Naive thymus-derived CD8-positive, alpha-beta T cell (primary cell): ENCODE measurements at places on chromosomes 5 and 9.

GRCh38 chr9:116450378-116451139, 236.5 kb upstream of the TRIM32 start:
- no peaks in the 10 kb centered on the region for H3K4me1 ChIP-seq
- no peak overlapping the region for H3K4me3 ChIP-seq
- no peak for DNase-seq

DNA sequence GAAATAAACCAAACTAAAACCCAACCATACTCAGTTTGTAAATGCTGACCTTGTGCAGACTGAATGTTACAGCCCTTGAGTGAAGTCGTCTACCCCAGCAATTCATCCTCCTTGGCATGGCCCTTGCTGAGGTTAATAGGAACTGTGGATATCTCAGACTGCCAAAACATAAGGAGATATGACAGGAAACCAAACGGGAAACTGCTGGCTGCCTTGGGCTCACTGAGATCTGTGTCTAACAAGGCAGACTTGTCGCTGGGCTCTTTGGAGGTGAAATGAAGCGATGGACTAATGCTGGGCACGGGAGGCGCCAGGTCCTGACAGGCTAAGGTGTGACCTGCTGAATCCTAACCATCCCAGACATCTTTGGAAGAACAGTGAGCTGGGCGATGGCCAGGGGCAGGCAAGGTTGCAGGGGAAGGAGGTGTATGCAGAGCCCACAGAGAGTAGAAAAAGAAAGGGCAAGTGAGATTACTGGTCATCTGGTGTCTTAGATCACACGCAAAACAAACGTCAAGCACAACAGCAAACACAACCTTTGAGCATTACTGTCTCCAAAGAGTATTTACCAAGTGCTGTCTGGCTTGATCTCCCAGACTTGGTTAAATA, 44.6 kb upstream of the ALDH1A1 start:
- no peak overlapping the region for H3K27ac ChIP-seq
- no peak for DNase-seq
- no peak overlapping the region for H3K4me3 ChIP-seq
- H3K27me3 ChIP-seq = peaks cover under 1% of the 10 kb centered on the region

GRCh38 chr5:61610678-61611024, 278.6 kb downstream of the ZSWIM6 start:
- peaks cover 5% of the 10 kb centered on the region for H3K27me3 ChIP-seq
- no peak overlapping the region for H3K27ac ChIP-seq
- DNase-seq = no peak
- no peaks in the 10 kb centered on the region for H3K4me1 ChIP-seq
- H3K36me3 ChIP-seq = no peaks in the 10 kb centered on the region
- no peak overlapping the region for H3K4me3 ChIP-seq

DNA sequence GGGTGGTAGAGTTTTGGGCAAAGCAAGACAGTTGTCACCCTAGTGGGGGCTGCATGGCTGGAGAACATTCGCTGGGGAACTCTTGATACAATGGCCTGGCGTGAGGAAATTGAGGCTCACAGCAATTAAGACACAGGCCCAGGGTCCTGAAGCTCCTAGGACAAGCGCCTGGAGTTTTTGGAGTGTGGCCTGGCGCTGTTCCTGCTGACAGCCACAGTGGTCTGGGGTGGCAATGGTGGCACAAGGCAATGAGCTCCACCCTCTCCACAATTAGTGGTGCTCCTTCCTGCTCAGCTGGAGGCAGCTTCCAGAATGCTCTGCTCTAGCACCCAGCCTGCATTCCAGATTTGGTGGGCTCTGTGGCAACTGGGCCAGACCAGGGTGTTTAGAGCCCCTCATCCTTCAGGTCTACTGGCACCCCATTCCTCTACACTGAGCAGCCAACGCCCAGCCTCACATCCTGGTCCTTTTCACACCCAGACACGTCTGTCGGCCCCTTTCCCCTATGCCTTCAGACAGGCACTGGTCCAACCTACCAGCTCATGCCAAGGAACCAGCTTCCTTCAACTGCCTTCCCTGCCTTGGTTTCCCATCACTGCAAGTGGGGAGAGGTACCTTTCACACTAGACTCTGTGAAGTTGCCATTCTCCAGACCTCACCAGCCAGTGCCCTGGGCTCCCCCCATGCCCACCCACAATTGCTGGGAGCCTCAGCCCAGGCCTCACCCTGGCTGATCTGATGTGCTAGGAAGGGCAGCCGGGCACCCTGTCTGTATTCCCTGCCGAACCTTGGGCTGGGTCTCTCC, 138.1 kb upstream of the COL5A1 start:
- no peak for DNase-seq
- no peak overlapping the region for H3K27ac ChIP-seq
- H3K4me1 ChIP-seq = no peaks in the 10 kb centered on the region

DNA sequence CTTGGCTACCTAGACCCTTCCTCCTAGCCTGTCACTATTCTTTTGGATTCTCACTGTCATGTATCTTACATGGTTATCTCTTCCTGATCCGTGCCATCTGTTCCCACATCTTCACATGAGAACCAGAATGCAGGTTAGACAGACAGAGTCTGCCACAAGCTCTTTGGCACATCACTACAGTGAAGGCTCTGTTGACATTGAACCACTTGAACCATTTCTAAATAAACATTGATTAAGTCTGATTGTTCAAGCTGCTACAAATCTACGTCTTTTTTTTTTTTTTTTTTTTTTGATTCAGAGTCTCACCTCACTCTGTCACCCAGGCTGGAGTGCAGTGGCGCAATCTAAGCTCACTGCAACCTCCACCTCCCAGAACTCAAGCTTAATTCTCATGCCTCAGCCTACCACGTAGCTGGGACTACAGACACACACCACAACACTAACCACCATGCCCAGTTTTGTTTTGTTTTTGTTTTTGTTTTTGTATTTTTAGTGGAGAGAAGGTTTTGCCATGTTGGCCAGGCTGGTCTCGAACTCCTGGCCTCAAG, 85.1 kb upstream of the LRRTM2 start:
- DNase-seq = no peak
- H3K36me3 ChIP-seq = no peaks in the 10 kb centered on the region
- no peaks in the 10 kb centered on the region for H3K4me1 ChIP-seq
- H3K4me3 ChIP-seq = no peak overlapping the region

DNA sequence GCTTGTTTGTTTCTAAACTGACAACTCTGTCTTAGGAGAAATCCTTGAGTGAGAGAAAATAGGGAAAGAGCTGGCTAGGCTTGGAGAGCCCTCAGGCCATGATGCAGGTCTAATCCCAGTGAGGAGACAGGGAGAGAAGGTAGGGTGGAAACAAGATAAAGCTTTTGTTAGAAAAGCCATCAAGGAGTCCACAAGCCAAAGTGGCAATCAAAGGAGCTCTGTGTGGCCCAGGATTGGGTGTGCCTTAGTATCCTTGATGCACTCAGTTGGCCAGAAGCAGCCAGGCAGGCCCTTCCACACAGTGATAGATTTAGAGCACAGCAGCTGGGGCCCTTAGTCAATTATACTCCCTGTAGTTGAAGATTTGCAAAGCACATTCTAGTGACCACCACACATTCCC, 73.9 kb downstream of the ALDH7A1 start:
- DNase-seq = no peak
- H3K4me3 ChIP-seq = no peak overlapping the region
- no peaks in the 10 kb centered on the region for H3K36me3 ChIP-seq
- H3K27ac ChIP-seq = no peak overlapping the region
- H3K27me3 ChIP-seq = no peaks in the 10 kb centered on the region
- peaks cover 10% of the 10 kb centered on the region for H3K4me1 ChIP-seq

DNA sequence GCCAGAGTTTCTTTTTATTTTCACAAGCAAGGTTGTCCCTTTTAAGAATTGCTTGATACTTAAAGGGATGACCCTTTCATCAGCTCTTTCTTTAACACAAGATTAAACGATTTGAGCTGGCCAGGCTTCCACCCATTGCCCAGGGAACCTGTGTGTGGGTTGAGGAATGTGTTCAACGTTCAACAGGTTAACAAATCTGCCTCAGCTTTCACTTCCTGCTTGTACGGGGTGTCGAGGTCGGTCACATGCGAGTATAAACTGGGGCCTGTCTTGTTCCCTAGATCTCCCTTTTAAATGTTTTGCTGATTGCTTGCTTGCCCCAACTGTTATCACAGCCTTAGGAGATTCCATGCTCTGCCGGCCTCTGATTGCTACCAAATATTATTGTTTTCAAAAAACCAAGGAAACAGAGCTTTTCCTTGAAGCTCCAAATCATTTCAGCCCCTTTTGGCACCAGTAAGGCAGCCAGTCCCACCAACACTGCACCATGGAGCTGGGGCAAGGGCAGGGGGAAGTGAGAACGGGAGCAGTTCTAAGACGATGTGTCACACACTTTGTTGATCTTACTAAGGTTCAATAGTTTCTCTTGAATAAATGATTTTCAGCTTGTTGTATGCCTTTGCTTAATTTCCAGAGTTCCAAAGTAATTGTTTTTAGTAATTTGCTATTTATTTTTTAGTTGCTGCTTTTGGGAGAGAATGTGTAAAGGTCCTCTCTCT, 10.7 kb upstream of the CLK4 start:
- H3K27ac ChIP-seq = no peak overlapping the region
- H3K27me3 ChIP-seq = peaks cover 5% of the 10 kb centered on the region
- no peak overlapping the region for H3K4me3 ChIP-seq
- no peak for DNase-seq
- H3K4me1 ChIP-seq = peaks cover 5% of the 10 kb centered on the region
- no peaks in the 10 kb centered on the region for H3K36me3 ChIP-seq

DNA sequence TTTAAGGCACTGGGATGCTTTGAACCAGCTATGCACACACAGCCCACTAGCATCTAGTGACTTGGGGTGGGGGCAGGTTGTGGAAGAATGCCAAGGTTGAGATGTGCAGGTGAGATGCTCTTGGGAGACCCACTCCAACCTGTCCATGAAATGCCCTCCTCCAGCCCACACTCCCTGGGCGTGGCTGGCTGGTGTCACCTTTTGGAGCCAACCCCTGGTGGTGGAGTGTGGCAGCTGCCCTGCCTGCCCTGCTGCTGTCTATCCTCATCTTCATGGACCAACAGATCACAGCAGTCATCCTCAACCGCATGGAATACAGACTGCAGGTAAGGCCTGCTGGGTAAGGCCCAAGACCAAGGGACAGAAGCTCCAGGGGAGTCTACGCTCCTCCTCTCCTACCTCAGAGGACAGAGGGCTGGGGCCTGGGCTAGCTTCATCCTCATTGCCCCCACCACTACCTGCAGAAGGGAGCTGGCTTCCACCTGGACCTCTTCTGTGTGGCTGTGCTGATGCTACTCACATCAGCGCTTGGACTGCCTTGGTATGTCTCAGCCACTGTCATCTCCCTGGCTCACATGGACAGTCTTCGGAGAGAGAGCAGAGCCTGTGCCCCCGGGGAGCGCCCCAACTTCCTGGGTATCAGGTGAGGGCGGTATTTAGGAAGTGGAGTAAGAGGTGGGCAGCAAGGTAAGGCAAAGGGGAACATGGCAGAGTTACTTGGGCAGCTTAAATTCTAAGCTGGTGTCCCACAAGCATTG, 7.4 kb downstream of the SLC4A9 start:
- no peak for DNase-seq
- H3K4me1 ChIP-seq = peaks cover 6% of the 10 kb centered on the region
- no peaks in the 10 kb centered on the region for H3K36me3 ChIP-seq

DNA sequence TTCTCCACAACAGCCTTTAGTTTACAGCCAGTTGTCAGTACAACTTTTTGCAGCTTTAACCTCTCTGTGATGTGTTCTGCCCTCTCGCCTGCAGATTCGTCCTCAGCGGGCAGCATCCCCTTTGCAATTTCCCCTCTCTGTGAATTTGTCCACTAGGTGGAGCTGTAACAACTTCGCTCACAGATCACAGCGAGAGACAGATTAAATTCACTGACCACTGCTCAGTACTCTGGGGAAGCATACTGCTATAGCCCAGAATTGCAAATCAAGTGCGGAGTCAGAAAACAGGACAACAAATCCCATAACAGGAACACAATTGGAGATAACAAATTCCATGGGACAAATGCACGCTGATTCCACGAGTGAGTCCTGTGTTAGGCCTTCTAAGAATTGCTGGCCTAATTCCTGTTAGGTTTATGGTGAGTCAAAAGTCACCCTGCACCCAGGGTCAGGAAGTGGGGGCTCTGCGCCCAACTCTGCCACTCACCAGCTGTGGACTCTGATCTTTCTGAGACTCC, 2124.9 kb downstream of the MAT2B start:
- no peak overlapping the region for H3K4me3 ChIP-seq
- H3K27me3 ChIP-seq = no peaks in the 10 kb centered on the region
- no peak for DNase-seq

- H3K36me3 ChIP-seq = peaks cover 17% of the 10 kb centered on the region
- H3K4me1 ChIP-seq = peaks cover 50% of the 10 kb centered on the region
- peak overlapping the region; percentile 99 for H3K4me3 ChIP-seq
- H3K27ac ChIP-seq = peak overlapping the region; percentile 94
- no peak for DNase-seq
These were observed 679 bp downstream of the DOLK start for GRCh38 chr9:128946571-128947276.

DNA sequence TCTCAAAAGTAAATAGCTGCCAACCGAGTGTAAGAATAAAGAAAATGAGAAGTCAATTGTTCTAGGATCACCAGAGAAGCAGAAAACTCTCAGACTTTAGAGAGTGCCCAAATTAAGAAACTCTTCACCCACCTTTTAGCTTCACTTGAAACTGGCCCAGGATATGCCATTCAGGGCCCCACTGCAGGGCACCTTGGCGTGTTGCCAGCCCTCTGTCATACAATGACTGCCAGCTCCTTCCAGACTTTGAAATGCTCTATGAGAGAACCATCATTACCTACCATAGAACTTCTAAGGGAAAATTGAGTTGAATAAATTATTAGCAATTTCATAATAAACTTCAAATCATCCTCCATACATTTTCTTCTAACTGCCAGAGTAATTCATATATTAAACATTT, 240.5 kb downstream of the CETN3 start:
- no peak overlapping the region for H3K27ac ChIP-seq
- no peak overlapping the region for H3K4me3 ChIP-seq
- H3K4me1 ChIP-seq = no peaks in the 10 kb centered on the region
- no peaks in the 10 kb centered on the region for H3K36me3 ChIP-seq
- DNase-seq = no peak

GRCh38 chr9:130461218-130461630, 16.5 kb downstream of the ASS1 start:
- H3K4me1 ChIP-seq = no peaks in the 10 kb centered on the region
- H3K27ac ChIP-seq = no peak overlapping the region
- H3K36me3 ChIP-seq = no peaks in the 10 kb centered on the region
- H3K4me3 ChIP-seq = no peak overlapping the region

DNA sequence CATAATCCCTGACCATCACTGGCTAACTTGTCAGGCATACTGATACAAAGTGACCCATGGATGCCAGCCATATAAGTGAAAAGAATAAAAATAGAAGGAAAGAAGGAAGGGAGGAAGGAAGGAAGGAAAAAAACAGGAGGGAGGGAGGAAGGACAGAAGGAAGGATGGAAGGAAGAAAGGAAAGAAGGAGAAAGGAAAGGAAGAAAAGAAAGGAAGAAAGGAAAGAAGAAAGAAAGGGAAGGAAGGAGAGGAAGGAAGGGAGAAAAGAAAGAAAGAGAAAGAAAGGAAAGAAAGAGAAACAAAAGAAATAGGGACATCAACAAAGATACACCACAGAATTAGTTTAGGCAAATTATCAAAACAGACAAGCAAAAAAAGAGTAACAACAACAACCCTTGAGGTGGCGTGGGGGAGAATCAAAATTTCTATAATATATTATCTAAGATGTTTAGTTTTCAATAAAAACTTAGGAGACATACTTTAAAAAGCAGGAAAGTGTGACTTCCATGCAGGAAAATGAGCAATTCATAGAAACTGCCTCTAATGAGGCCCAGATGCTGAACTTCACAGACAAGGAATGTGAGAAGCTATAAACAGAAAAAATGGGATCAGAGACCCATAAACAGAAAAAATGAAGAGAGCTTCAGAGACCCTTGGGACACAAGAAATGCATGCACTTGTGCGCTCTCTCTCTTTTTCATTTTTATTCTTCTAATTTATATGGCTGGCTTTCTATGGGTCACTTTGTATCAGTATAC, 96.1 kb upstream of the NFIL3 start:
- no peak overlapping the region for H3K27ac ChIP-seq
- no peaks in the 10 kb centered on the region for H3K36me3 ChIP-seq
- peaks cover 31% of the 10 kb centered on the region for H3K27me3 ChIP-seq
- no peak overlapping the region for H3K4me3 ChIP-seq
- no peaks in the 10 kb centered on the region for H3K4me1 ChIP-seq
- DNase-seq = no peak
